CD4-positive, alpha-beta T cell treated with Interleukin-4 for 1 hour (primary cell): ENCODE measurements at places on chromosomes 1 and 21.

DNA sequence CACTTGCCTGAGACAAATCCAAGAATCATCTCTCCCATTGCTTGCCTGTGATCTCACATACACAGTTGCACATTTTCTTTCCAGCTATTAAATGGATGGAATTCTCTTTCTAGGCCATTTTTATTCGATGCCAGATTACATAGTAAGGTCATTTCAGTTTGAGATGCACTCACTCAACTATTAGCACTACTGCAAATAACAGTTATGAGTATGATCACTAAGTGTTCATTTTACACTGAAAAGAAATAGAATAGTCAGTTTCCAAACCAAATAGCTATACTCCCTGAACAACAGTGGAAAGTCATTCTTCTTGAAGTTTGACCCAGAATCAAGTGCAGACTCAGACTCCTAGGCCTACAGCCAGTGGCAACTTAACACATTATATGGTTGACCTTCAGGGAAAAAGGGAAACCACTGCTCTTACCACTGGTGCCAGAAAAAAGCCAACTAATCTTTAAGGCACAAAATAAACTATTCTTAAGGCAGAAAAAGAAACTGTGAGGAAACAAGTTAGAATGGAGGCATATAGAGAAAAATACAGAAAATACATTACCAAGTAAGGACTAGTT is 31.5 kb downstream of the WNT2B start:
- DNase-seq: no peak

- no peak for DNase-seq
These were observed 81.8 kb downstream of the SMYD3 start for GRCh38 chr1:246425139-246425794.

DNA sequence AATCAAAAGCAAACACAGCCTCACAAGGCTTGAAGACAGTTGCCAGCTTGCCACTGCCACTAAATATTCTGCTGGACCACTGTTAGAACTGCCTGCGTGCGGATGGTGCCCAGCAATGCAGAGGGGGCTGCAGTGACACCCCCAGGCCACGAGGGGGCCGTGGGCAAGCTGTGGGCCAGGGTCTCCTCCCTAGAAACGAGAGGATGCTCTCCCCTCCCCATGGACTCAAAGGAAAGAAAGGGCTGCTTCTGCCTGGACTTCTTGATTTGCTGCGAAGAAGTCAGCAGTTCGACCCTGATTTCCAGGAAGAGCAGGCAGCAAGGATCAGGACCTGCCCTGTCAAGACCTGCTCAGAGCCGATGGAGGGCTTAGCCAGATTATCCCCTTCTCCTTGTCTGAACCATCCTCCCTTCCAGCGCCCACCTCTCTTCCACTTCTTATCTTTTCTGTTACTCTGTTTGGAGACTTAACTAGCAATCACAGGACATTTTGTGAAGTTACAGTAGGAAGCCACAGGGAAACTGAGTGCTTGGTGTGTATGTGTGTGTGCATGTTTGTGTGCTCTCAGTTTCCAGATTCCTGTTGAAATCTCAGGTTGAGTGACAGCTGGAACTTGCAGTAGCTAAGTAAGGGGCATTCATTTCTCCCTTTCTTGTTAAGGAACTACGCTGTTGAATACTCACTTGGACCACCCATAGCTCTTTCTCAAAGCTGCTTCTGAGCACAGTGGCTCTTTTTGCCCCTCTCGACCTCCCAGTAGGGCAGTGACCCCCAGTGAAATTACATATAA is 2.7 kb downstream of the MAN1C1 start:
- peak; percentile 64 for DNase-seq

DNA sequence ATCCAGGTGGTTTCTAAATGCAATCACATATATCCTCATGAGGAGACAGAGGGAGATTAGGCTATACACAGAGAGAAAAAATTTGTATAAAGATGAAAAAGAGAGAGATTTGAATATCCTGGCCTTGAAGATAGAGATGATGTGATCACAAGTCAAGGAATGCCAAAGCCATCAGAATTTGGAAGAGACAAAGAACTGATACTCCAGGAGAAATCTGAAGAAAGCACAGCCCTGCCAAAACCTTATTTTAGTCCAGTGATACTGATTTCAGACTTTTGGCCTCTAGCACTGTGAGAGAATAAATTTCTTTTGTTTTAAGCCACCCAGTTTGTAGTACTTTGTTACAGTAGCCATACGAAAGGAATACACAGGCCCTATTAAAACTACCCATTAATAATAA is 33.4 kb downstream of the DOCK7 start:
- DNase-seq: no peak

DNA sequence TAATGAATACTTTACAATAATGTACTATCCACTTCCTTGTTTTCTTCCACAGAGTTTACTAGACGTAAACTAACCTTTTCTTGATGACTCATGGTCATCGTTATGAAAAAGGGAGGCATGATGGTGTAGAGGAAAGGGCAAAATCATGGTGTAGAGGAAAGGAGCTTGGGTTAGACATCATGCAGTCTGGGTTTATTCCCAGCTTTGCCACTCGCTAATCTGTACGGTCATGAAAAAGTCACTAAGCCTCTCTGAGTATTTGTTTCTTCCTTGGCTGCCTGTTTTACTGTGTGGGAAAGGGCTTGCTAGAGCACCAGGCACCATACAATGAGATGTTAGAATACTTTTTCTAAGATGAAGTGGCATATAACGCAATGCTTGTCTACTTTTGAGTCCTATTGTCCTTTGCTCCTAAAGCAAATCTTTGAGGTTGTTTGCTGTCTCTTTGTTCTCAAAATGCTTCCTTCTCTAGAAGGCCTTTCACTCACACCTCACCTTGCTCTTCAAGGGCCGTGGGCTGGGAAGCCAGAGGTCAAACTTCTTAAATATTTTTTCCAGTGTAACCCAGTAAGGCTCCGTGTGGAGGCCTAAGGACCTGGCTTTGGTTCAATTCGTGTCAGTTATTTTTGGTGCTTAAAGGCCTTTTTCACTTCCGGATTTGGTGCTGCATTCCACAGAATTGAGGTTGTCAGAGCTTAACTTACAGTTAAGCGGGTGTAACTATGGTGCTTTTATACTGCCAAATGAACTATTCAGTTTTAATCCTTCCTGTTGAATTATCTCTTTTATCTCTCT is 9.9 kb upstream of the ETV3 start:
- no peak for DNase-seq

GRCh38 chr21:38992737-38993136 is 187.0 kb downstream of the ETS2 start:
- DNase-seq: no peak

DNA sequence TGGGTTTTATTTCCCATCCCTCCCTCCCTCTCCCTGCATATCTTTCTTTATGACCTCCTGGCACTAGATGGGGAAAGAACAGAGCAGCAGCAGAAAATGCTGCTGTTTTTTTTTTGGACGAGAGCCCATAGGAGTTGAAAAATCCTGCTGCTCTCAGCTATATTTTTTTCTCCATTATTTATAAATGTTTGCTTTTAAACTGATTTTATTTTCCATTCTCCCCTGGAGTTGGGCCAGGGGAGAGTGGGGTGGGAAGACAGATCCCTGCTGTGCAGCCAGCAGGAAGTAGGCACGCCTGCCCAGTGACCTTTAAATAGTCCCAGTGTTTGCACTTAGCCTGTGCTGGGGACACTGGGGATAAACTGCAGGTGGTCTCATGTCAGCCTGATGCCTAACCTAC is 17.4 kb downstream of the SFT2D2 start:
- DNase-seq: no peak

DNA sequence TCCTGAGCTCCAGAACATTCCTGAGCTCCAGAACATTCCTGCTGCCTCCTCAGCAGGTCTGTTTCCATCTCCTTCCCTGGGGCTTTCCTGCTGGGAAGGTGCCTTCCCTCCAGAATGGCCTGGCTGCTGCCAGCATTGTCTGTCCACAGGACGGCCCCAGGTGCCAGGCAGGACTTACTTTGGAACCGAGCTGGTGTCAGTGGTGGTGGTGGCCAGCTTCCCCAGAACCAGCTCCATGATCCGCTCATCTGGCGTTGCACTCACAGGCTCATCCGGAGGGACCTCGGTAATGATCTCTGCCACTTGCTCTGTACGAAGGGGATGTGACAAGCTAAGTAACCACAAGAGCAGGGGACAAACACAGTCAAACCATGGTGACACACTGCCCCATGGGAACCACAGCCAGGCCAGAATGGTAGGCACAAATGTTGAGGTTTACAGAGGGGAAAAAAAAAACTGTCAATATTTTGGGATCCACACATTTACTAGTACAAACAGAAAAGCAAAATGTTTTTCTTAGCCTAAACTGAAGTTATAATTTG is 41.3 kb downstream of the PRDM15 start:
- no peak for DNase-seq

- DNase-seq: no peak
These were observed 16.8 kb upstream of the SH3GLB1 start for GRCh38 chr1:86687595-86687994.

GRCh38 chr1:37152491-37152890 is 118.2 kb upstream of the GRIK3 start:
- DNase-seq: no peak
